ENCODE measurements at places on chromosomes 3 and 15.

GRCh38 chr3:160379628-160380214 lies 19.3 kb downstream of the IFT80 start:
- DNase-seq: no peak

GRCh38 chr15:34240537-34240936 lies 15.7 kb downstream of the EMC4 start:
- no peak for DNase-seq

DNA sequence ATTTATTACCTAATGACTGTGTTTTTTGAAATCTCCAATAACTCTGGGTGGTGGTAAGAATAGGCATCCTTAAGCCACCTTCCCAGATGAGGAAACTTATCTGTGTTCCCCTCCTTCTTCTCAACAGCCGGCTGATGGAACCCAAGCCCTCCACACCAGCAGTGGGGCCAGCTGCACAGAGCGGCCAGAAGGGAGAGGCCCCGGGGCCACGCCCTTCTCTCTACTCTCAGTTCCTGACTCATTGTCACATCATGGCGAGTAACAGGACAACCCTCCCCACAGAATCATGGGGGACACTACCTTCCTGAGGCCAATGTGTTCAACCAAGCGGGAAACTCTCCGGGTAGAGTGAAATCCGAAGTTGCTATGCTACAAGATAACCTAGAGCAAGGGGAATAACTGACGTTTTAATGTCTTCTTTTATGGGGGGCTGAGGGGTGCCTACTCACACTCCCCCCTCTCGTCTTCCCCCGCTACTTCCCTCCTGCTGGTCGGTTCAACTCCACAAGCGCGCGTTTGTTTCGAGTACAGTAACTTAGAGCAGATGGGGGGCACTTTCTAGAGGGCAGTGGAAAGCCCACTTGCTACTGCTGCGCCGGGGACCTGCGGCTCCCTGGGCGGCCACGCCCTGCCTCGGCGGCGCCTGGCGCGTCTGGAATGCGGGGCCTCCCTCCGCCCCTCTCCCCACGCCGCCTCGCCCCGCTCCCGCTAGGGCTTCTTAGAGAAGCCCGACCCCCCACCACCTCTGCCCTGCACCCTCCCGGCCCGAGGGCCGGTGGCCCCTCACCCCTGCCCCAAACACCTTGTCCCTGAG lies 621 bp downstream of the ANXA2 start:
- DNase-seq: no peak

DNA sequence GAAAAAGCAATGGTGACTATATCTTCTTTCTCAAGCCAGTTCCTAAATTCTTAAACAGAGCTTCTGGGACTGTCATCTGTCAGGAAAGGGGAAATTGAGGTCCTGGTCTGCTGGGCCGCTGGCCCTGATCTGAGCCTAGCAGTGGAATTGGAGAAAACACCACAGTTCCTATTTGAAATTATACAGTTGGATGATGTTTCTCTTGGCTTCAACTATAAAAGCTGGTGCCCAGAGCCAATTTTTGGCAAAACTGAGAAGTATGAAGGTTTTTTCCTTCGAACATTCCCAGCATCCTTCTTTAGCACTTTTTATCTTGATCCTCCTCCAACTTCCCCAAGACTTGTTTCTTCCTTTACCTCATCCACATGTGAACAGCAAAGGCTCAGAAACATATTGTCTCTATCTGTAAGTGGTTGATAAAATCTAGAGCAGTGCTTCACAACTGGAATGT lies 83.9 kb downstream of the CD47 start:
- DNase-seq: no peak

DNA sequence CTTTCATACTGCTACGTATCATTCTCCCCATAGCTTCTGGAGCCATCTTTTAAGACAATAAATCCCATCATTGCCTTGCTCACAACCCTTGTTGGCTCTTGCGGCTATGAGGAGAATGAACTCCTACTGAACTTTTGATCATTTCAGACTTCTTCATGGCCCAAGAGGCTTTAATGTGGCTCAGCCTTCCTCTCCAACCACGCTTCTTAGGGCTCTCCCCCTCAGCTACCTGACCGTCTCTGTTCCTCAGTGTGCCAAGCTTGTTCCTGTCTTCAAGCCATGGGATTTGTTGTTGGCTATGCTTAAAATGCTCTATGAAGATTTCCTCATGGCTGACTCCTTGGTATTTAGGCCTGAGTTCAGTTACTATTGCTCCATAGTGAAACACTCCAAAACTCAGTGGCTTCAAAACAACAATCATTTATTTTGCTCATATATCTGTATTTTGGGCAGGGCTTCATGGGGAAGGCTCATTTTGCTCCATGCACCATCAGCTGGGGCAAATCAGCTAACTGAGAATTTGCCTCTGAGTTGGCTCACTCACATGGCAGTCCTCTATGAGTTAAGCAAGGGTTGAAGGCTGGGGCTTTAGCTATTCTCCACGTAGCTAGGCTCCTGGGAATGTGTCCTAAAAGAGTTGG lies 47.5 kb downstream of the FOXL2 start:
- no peak for DNase-seq

GRCh38 chr3:143419611-143420010 lies 300.0 kb downstream of the CHST2 start:
- DNase-seq: no peak

GRCh38 chr15:49212897-49213296 lies 42.9 kb downstream of the GALK2 start:
- DNase-seq: no peak

GRCh38 chr15:63818191-63818590 lies 15.6 kb downstream of the HERC1 start:
- DNase-seq: no peak

DNA sequence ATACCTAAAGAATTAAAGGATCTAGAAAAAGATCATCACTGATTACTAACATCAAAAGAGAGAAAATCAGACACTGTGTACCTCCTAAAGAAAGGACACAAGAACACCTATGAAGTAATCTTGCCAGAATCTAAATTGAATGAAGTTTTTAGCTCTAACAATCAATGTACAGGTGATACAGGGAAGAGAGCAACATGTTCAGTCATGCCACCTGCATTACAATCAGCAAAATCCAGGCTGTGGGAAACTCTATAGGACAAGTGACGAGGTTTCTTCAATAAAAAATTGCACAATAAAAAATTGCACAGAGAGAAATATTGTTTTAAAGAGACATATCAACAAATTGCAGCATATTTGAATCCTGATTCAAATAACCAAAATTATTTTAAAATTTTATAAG lies 93.3 kb downstream of the SEMA5B start:
- no peak for DNase-seq

DNA sequence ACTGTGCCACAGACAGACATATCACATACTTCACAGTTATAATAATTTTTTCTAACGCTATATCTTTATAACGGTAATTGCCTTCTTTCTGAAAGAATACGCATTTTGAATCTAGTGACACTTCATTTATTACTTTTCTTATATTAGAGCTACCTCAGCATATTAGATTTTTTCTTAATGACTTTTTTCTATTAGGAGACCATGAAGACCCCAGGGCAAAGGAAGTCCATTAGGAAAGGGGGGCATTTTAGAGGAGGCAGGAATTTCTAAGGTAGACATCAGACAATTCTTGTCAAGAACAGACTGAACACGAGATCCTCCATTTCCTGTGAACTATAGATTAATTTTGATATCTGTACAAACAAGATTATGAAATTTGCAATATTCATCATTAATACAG lies 90.5 kb upstream of the NSMCE3 start:
- DNase-seq: no peak

DNA sequence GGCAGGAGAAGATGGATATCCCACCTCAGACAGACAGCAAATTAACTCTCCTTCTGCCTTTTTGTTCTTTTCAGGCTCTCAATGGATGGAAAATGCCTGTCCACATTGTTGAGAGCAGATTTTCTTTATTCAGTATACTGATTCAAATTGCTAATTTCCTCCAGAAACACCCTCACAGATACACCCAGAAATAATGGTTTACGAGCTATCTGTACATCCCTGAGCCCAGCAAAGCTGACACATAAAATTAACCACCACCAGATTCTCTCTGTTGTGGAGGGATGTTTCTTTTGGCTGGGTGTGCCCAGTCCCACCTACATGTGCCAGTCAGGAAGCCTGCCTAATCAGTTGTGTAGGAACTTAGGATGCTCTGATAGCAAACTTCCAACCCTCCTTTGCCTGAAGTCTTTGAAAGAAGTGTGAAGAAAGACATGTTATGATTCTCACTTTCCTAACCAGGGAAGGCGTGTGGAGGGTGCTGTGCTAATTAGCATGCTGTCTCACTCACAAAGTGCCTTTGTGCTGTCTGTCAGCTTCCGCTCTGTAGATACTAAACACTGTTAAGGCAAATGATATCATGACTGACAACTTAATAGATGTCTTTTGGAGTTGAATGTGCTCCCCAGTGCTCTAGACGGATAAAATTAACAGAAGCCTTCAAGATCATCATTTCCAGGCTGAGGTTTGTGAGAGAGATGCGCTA lies 208.5 kb downstream of the CLSTN2 start:
- no peak for DNase-seq

GRCh38 chr3:112348943-112349342 lies 16.0 kb downstream of the CD200 start:
- DNase-seq: no peak

DNA sequence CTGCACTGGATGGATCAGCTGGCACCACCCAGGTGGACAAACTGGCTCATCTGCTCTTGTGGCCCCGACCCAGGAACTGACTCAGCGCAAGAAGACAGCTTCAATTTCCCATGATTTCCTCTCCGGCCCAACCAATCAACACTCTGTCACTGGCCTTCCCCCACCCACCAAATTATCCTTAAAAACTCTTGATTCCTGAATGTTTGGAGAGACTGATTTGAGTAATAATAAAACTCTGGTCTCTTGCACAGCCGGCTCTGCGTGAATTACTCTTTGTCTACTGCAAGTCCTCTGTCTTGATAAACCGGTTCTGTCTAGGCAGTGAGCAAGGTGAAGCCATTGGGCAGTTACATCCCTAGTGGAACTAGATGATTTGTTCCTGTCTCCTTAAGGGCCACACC lies 16.1 kb downstream of the BDH1 start:
- DNase-seq: no peak

- DNase-seq: no peak
These were observed 45.5 kb downstream of the TMEM39A start for GRCh38 chr3:119417771-119418512.

Measured in activated naive CD4-positive, alpha-beta T cell (primary cell).